Esophagus muscularis mucosa (tissue), 4 donors: ENCODE measurements at places on chromosomes 7 and 10.

- DNase-seq: no peak
Measured at GRCh38 chr10:101771380-101771779, 4.5 kb downstream of the FGF8 start.

DNA sequence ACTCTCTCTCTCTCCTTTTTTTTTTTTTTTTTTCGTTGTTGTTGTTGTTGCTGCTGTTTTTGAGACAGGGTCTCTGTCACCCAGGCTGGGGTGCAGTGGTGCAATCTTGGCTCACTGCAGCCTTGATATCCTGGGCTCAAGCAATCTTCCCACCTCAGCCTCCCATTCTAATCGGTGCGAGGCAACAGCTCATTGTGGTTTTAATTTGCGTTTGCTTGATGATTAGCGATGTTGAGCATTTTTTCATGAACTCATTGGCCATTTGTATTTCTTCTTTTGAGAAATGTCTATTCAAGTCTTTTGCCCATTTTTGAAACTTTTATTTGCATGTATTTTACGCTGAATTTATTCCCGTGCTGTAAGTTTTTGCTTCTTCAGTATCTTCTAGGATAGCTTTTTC, 13.3 kb upstream of the ZC3HAV1L start:
- no peak for DNase-seq

DNA sequence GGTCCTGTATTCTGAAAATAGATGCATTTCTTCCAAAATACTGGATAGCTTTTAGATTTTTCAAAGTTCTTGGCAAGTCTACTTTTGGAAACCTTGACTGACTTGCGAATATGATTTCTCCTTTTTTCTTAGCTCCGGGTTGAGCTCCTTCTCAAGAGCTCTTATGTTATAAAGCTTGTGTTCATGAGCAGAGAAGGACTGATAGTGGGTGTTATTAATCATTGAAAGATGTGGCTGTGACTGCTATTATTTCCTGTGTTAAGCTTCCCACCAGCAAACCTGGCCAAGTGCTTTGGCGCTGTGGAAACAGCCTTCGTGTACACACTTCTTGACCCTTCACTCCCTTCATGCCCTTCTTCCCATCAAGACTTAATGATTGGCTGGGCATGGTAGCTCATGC, 98.2 kb downstream of the KIAA1217 start:
- DNase-seq: no peak

- no peak for DNase-seq
Measured at GRCh38 chr10:96706331-96706853, 13.9 kb downstream of the PIK3AP1 start.

DNA sequence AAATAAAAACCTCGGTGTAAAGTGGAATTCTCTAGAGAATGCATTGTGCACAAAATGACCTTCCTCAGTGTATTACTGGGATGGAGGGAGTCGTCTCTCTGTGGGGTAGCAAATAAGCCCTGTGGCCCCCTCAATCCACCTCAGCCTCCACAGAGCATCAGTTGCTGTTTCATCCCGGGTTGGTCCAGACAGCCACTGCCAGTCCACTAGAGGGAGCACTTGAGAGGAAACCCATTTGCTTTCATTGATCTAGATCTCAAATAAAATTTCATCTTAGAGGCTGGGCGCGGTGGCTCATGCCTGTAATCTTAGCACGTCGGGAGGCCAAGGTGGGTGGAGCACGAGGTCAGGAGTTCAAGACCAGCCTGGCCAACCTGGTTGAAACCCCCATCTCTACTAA, 1128.7 kb downstream of the CNTNAP2 start:
- DNase-seq: no peak

DNA sequence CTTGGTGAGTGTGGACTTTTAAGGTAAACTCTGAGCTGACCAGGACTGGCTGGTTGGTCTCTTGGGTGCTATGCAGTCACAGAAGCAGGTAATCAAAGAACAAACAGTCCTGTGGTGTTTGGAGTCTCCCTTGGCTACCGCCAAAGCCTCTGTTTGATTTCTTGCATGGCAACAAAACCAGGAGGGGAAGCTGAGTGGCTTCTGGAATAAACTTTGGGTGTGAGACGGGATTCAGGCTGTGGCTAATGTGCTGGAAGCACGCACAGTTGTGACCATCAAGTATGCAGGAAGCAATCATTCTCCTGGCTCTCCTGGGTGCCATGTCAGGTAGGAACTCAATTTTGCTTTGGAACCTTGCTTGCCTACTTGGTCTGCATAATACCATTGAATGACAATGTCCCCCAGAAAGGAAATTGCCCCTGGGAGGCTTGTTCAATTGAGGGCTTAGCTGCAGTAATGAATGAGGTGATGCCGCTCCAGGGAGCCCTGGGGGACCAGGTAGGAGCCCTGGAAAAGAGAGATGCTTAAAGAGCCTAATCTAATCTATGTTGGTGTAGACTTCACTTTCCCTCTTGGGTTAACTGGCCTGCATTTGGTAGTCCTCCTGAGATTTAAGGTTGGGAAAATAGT, at the start of gene CDHR3:
Gene CDHR3, plus strand, starts transcription at position 227 of the 630 bp plus-strand sequence. Its CDS starts 55 bp downstream, at position 282.
- no peak for DNase-seq

GRCh38 chr7:139916717-139917395, 87.8 kb downstream of the TBXAS1 start:
- DNase-seq: no peak
